ENCODE measurements at places on chromosomes 3 and 15.

DNA sequence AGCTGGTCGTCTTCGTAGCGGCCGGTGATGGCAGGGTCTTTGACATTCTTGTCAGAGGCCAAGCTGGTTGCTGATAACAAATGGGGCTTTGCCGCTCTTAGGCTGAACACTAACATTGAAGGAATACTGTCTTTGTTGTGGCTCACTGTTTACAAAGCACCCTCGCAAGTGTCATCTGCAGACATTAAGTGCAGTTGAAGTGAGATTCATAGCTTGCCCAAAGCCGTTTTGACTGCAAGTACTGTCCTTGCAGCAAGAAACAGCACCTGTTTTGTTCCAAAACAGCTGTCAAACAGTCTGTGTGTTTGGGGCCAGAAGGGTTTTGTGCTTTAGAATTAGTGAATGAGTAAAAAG, 568 bp downstream of the SENP2 start:
- no peak for DNase-seq

GRCh38 chr3:76063019-76063418, 277.7 kb upstream of the ZNF717 start:
- no peak for DNase-seq

DNA sequence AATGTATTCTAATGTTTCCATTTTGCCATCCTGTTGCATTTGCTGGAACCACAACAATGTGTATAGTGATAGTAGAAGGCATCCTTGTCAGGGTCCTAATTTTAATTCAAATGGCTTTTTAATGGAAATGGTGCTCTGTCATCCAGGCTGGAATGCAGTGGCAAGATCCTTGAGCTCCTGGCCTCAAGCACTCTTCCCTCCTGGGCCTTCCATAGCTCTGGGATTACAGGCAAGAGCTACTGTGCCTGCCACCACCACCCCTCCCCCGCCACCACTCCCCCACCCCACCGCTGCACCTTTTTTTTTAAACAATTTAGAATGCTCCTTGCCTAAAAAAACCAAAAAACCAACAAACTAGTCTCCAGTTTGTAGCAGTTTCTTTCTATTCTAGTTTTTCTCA, 15.2 kb upstream of the IQCF6 start:
- no peak for DNase-seq

- no peak for DNase-seq
Observed at GRCh38 chr15:80379693-80380092, 24.5 kb upstream of the ARNT2 start.

DNA sequence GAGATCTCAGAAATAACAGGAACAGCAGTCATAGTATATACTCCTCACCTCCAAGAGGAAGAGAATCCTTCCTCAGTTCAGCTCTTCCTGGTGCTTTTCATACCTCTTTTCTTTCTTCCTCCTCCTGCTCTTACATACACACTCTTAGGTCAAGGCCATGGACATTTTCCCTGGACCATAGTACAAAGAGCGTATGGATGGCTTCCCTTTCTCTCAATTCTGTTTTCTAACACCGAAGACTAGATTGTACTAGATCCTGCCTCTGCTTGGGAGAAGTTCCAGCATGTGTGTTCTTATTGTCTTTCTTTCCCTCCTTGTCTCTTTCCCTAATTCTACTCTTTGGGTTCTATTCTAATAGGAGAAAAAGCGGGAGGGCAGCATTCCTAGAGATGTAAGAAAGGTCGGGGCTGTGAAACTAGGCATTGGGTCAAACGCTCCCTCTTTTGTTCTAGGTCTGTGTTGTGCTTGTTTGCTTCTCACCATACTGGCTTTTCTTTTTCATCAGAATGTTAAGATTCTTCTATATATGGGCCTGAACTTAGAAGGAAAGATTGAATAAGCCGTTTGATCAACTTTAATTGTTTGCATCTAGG, 77.4 kb downstream of the VPS8 start:
- no peak for DNase-seq

GRCh38 chr3:124621498-124621897, 108.8 kb upstream of the UMPS start:
- no peak for DNase-seq

DNA sequence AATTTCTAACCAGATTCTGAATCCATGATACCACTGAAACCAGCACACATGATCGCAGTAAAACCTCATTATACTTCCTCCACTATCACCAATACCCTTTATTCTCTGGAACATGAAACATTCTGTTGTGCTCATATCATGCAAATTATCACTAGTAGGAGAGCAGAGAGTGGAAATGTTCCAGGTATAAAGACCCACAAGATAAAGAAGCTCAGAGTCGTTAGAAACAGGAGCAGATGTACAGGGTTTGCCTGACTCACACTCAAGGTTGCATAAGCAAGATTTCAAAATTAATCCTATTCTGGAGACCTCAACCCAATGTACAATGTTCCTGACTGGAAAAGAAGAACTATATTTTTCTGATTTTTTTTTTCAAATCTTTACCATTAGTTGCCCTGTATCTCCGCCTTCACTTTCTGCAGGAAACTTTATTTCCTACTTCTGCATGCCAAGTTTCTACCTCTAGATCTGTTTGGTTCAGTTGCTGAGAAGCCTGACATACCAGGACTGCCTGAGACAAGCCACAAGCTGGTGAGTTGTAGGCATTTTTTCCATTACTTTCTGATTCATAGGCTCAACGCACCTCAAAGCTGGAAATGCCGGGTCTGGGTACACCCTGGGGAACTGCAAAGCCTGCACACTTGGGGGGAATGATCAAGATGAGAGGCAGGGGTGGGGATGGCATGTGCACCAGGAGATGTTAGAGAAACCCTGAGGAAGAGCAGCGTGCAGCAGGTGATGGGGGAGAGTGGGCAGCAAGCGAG, at the start of gene CCR2:
TSS of gene CCR2 (plus strand) at position 465 of the 764 bp plus-strand sequence. CDS start 3,417 bp downstream, outside the sequence.
- DNase-seq = no peak

- no peak for DNase-seq
Observed at GRCh38 chr15:37903919-37904625, 30.4 kb upstream of the TMCO5A start.

DNA sequence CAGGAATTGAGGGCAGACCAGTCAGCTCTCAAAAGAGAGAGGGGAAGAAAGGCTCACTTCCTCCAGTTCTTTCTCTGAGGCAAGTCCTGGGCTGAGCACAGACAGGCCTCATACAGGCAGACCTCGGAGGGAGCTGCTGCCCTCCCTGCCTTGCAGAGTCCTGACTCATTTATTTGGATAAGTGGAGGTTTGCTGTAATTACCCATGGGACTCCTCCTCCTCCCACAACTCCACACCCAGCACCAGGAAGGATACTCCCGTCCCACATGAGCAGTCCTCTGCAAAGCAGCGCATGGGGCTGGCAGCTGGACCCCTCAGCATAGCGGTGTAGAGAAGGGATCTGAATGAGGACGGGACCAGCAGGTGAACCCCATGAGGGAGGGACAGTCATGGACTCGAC, 13.4 kb upstream of the SCN10A start:
- no peak for DNase-seq

DNA sequence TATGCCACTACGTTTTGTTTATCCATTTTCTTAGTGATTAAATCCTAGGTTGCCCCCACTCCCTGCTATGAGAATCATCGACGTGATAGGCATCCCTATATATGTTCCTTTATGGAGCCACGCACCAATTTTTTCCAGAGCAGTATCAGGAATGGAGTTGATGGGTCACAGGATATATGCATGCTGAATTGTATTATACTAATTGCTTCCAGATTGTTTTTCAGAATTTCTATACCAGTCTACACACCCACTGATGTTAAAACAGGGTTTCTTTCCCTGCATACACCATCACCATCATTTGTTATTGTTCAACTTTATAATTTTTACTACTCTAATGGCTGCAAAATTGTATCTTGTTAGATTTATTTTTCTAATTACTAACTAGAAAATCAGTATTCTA, 100.1 kb upstream of the MRPS22 start:
- no peak for DNase-seq

- DNase-seq = no peak
Observed at GRCh38 chr15:51096976-51097375, 2.3 kb upstream of the TNFAIP8L3 start.

GRCh38 chr15:35115155-35115725, 30.1 kb upstream of the NANOGP8 start:
- no peak for DNase-seq

GRCh38 chr15:42143356-42143755, 13.1 kb downstream of the PLA2G4F start:
- DNase-seq = no peak

GRCh38 chr15:58185439-58185838, 47.3 kb downstream of the AQP9 start:
- no peak for DNase-seq

DNA sequence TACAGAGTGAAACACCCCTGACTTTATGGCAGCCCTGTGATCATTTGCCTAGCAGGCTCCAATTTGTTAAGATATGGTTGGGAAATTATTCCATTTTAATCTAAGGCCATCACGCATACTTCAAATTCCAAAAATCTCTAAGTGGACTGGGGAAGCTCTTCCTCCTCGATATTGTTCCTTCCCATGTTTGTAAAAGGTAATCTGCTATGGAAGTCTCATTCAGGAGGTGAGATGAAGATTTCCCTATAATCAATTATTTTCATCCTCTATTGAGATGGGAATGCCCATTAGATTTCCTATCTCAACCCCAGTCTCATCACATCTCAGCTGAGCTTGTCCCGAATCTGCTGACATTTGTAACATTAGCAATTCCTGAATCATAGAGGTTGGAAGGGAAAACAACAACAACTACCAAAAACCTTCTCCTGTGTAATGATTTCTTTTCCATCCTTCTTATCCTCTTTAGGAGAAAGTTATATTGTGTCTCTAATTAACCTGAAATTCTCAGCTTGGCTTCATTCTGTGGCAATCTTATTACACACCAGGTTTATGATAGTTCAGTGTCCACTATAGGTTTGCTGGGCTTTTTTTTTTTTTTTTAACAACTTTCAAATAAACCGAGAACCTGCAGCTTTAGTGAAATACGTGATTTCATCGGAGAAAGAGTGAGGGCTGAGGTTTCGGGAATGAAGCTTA, 2.2 kb upstream of the NR2F2 start:
- no peak for DNase-seq

DNA sequence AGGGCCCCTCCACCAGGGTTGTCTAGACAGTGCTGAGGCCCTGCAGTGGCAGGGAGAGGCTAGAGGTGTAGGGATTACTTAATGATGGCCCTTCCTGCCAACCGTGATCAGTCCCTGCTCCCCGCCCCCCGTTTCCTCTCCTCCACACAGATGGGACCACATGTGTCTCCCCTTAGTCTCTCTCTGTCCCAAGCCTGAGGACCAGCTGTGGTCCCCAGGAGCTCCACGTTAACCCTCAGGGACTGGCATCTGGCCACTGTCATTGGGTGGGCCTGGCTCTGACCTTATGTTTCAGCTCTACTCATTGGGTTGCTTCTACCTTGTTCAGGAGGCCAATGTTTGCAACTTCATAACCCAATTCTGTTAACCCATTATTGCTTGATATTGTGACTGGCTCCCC, 6.0 kb upstream of the ALPK3 start:
- no peak for DNase-seq

GRCh38 chr15:100278596-100279380, 63.0 kb downstream of the ADAMTS17 start:
- DNase-seq = no peak

- no peak for DNase-seq
Observed at GRCh38 chr3:115399750-115400149, 223.6 kb upstream of the GAP43 start.

DNA sequence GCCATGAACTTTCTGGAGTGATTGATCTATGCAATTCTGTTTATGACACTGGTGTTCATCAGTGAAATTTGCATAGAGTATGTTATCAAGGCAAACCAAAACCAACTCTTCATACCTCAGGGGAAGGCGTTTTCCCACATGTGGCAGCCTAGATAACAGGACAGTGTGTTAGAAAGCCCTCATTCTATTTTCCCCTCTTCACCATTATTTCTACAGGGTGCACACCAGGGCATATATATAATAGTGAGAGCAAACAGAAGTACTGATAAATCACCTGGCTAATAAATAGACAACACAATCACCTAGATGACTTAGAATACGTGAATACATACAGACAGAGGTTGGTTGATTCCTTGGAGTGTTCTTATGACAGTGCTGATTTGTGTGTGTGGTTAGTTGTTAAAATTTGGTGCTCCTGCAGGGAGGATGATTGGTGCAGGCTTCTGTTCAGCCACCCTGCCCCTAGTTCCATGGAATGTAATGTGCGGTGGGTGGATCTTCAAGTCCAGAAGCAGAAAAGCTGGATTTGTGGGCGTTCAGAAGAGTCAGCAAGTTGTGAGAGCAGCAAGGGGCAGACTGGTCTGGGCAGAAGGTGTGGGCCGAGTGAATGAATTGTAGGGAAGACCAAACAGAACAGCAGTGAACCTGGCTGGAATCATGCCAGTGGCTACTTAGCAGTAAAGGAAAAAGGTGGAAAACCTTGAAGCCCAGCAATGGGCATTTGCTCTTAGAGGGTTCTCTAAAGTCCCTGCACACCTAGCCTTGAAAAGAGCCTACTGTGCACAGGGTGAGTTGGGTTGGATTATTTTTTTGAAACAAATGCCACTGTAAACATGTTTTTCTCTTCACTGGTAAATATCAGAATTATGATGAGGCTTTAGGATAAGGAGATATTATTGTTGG, 11.7 kb upstream of the RARRES1 start:
- no peak for DNase-seq

- DNase-seq = no peak
Observed at GRCh38 chr15:80559320-80559693, 135.8 kb upstream of the ABHD17C start.
